ENCODE measurements at places on chromosomes 6 and 20. TPM values are rescaled to one million over a fixed set of nuclear protein-coding genes. Genes with fewer than 3 reads are reported as not detected.

MAP7 gene
- 0.14 TPM for total RNA-seq

- no peak for DNase-seq
Observed at GRCh38 chr6:110430236-110430635, 14.9 kb upstream of the DDO start.

DNA sequence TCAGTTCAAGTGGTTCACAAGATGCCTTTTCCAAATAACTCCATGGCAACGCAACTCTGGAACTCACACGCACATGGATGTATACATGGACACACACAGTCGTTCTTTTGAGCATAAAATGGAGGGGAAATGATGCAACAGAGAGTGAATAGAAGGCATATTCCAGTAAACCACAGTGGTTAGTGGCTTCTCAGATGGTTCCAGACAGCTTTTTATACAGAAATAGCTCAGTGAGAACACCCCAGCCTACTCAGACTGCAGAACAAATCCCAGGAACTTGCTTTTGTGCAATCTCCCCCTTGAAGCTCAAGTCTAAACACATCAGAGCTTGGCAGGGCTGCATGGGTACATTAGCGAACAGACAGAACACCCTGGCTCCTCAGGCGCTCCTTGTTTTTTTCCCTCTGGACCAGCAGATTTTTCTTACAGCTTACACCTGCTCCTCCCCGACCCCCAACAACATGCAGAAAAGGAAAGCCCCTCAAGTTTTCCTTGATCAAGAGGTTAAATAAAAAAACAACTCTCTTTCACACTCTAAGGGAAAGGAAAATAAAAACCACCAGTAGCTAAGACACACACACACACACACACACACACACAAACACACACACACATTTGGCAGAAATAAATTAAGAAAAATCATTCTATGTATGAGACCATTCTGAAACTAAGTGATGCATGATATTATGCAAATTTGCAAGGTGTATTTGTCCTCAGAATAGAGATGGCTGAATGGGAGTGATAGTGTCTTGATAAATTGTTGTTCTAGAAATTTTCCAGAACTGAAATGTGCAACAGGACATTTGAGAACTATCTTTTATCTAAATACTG lies 51.2 kb upstream of the RANBP9 start:
- no peak for DNase-seq

- DNase-seq = no peak
Observed at GRCh38 chr20:40683894-40684268, 5.2 kb downstream of the MAFB start.

DNA sequence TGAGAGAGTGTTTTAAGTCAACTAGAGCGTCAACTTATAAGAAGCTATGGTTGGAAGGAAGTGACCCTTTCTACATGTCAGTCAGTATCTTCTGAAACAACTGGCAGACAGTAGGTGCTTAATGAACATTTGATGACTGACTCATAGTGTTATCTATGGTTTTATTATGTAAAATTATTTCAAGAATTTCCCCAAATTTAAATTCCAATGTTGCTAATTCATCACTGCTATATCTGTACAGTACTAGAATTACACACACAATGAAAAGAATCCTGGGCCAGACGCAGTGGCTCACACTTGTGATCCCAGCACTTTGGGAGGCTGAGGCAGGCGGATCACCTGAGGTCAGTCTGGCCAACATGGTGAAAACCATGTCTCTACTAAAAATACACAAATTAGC lies 721.4 kb upstream of the FLRT3 start:
- no peak for DNase-seq

Measured in naive thymus-derived CD4-positive, alpha-beta T cell (primary cell).